ENCODE measurements at places on chromosomes 5 and 9.

GRCh38 chr9:437066-437465, 222.4 kb downstream of the DOCK8 start:
- DNase-seq, result no peak

GRCh38 chr9:124688238-124688904, 82.7 kb downstream of the NR6A1 start:
- DNase-seq, result no peak

GRCh38 chr5:107771926-107772325, 101.2 kb upstream of the EFNA5 start:
- no peak for DNase-seq

DNA sequence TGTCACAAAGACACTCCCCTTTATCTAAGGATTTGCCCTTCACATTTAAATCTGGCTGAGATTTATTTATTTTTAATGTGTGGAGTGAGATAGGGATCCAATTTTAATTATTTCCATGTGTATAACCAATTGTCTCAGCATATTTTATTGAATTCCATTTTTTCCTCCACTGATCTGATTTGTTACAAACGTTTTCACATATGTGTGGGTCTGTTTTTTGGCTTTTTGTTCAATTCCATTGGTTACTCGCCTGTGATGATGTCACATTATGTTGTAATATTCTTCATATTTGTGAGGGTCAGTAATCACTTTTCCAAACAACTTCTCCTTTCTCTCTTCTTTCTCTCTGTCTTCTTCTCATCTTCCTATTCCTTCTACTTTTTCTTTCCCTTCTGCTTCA, 278.3 kb upstream of the RFX3 start:
- no peak for DNase-seq

DNA sequence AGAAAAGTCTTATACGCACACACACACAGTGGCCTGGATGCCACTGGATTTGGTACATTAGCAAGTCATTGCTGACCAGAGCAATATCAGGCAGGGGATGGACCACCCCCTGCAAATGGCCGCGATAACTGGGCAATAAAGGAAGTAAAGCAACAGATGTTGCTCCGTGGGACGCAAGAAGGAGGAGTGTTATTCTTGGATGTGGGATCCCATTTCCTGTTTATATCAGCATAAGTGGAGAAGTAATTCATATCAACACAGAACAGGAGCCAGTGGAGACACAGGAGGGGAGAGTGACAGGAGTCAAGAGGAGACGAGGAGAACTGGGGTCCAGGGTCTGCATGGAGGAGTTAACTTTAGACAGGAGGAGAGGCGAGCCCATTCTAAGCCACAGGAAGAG, 18.4 kb downstream of the RUFY1 start:
- no peak for DNase-seq

- no peak for DNase-seq
Measured at GRCh38 chr5:121630402-121630801, 221.3 kb upstream of the FTMT start.

GRCh38 chr9:138058181-138058580, 180.6 kb downstream of the CACNA1B start:
- DNase-seq, result no peak

GRCh38 chr9:81566074-81566698, 123.2 kb downstream of the TLE1 start:
- DNase-seq, result no peak

GRCh38 chr5:83368835-83369234, 102.7 kb upstream of the VCAN start:
- peak; percentile 81 for DNase-seq

DNA sequence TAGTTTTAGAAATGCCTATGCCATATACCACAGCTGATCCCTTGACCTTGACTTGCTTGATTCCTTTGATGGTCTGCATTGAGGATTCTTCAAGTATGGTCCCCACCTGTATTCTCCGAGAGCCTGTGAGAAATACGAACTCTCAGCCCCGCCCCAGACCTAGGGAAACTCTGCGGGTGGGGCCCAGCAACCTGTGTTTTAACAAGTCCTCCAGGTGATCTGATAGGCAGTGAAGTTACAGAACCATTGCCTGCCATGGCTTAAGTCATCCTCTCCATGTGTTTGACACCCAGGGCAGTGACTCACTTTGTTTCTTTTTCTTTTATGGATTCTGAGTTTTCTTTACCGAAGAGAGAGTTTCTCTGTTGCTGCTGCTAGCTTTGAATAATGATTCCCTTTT, 18.5 kb downstream of the FRMPD1 start:
- no peak for DNase-seq

DNA sequence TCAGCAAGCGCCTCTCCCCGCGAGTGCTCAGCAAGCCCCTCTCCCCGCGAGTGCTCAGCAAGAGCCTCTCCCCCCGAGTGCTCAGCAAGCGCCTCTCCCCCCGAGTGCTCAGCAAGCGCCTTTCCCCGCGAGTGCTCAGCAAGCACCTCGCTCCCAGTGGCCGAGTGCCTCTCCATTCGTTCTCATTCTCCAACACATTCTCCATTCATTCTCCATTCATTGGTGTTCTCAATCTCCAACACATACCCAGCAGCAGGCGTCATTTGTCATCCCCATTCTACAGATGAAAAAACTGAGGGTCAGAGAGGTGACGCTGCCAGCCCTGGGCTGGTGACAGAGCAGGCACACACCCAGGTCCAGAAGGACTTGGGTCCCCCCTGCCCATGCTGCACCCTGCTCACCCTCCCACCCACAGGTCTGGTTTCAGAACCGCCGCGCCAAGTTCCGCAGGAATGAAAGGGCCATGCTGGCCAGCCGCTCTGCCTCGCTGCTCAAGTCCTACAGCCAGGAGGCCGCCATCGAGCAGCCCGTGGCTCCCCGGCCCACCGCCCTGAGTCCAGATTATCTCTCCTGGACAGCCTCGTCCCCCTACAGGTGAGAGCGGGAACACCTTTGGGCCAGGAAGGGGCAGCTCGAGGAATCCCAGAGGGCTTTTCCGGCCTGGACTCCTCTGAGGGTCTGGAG, 32.5 kb downstream of the PTGES start:
- DNase-seq, result no peak

- DNase-seq, result peak; percentile 74
Measured at GRCh38 chr5:111703662-111704061, 53.3 kb downstream of the NREP start.

- no peak for DNase-seq
Measured at GRCh38 chr9:86046071-86046636, 53.2 kb downstream of the GOLM1 start.

GRCh38 chr5:149618581-149619248, 37.4 kb downstream of the ARHGEF37 start:
- peak; percentile 72 for DNase-seq

- peak; percentile 33 for DNase-seq
Measured at GRCh38 chr5:152514827-152515397, 109.8 kb upstream of the NMUR2 start.

GRCh38 chr5:11139217-11139865, 378.3 kb upstream of the DAP start:
- DNase-seq, result no peak

GRCh38 chr9:68678430-68678829, 26.6 kb upstream of the PIP5K1B start:
- peak; percentile 2 for DNase-seq

DNA sequence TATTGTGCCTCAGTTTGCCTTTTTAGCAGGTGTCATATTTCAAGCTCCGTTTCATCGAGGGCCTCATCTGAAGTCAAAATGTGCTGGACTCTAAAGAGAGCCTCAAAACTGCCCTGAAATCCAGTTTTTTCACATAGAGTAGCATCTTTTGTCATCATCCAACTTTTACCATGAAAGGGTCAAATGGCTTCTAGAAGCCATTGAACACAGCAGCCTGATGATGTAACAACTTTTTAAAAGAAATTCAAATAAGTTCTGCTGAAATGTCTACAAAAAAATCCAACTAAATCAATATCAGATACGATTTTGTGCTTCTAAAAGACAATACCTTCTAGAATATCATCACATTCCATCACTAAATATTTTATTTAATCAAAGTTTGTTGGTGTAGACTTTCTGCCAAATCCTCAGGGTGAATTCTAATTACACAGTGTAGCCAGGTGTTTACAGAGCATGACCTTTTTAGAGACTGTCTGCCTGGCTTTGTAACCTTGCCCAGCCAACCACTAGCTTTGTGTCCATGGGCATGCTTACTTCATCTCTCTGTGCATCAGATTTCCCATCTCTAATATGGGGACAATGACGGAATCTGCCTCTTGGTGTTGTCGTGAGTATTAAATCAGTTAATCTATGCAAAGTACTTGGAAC, 505.0 kb downstream of the EBF1 start:
- no peak for DNase-seq

- no peak for DNase-seq
Measured at GRCh38 chr5:82421119-82421518, 143.0 kb upstream of the RPS23 start.

- no peak for DNase-seq
Measured at GRCh38 chr9:98083566-98084183, 27.1 kb downstream of the NANS start.

DNA sequence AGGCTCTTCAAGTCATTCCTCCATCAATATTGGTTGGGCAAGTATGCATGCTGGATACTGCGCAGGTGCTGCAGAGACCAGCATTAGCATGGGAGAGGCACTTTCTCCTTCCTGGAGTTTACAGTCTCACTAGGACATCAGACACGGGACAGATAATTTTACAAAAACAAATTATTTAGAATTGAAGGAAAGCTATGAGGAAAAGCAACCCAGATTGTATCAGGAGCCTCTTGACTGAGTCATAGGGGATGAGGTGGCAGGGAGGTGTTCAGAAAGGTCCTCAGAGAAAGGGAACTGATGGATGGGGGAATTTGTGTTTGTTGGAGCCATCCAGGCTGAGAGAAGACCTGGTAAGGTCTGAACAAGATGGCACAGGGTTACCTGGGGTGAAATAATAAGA, 24.5 kb upstream of the RAB14 start:
- DNase-seq, result no peak

DNA sequence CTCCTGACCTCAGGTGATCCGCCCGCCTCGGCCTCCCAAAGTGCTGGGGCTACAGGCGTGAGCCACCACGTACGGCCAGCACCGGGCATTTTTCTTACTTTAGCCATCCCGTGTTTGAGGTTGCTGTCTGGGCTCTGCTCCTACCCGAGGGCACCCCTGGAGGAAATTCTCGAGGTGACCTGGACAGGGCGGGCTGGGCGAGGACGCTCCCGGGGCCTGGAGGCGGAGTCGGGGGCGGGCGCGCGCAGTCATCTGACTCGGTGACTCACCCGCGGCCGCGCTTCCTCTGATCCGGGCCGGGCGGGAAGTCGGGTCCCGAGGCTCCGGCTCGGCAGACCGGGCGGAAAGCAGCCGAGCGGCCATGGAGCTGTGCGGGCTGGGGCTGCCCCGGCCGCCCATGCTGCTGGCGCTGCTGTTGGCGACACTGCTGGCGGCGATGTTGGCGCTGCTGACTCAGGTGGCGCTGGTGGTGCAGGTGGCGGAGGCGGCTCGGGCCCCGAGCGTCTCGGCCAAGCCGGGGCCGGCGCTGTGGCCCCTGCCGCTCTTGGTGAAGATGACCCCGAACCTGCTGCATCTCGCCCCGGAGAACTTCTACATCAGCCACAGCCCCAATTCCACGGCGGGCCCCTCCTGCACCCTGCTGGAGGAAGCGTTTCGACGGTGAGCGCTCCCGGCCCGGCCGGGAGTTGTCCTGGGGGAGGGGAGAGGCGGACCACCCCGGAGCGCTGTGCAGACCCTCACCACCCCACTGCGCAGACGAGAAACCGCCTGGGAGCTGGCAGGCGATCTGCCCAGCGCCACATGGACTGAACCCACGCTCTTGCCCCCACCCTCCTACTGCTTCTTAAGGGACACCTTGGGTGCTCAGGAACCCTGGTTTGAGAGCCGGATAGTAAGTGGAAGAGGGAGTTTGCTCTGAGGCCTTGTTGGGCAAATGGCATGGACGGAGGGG, at the start of gene HEXB:
TSS of gene HEXB (plus strand) at position 334 of the 952 bp plus-strand sequence. CDS start at position 362, 28 bp downstream.
- DNase-seq, result peak; percentile 84

All from NB4 (cell line).